ENCODE measurements at places on chromosomes 11 and 22.
A peak's percentile ranks its signal among the peaks of the same experiment; 100 is the strongest.

DNA sequence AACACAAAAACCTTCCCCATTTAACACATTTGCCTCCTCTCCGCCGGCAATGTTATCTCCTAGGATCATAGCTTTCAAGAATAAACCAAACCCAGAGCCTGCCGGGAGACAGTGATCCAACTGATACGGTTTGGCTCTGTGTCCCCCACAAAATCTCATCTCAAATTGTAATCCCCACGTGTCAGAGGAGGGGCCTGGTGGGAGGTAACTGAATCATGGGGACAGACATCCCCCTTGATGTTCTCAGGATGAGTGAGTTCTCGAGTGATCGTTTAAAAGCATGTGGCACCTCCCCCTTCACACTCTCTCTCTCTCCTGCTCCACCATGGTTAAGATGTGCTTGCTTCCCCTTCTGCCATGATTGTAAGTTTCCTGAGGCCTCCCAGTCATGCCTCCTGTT is 33.3 kb downstream of the RBFOX2 start:
- DNase-seq, result peak; percentile 73

GRCh38 chr11:79783833-79784232 is 343.0 kb upstream of the TENM4 start:
- no peak for DNase-seq

- no peak for DNase-seq
Observed at GRCh38 chr11:64553554-64554201, 37.3 kb upstream of the SLC22A12 start.

DNA sequence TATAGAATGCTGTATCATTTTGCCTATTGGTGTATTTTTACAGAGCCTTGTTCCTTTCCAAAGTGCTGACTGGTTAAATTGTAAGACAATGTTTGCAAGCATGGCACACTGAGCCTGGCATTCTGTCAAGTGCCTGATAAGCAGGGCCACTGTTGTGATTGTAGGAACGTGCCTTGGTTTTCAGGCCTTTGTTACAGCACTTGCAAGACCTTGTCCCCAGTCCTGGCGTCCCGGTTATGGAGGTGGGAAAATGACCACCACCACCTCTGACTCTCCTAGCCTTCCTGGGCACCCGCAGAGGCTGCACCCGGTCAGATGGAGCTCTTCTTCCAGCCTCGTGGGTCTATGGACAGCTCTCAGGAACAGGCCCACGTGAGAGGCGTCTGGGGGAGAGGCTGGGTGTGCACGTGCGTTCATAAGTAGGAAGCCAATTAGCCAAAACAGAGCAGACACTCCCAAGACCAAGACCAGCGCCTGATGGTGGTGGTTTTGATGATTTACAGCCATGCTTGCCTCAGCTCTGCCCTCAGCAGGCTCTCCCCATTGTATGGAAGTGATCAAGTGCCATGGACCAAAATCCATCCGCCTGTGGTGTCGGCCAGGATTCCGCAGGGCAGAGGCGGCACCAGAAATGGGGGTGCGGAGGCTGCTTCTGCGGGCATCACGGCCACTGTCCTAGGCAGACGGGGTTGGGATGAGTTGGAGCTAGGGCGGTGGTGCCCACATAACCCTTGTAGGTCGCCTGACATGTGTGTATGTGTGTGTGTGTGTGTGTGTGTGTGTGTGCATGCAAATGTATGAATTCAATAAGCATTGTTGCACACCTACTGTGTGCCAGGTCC is 89.8 kb downstream of the RTL6 start:
- DNase-seq, result no peak

DNA sequence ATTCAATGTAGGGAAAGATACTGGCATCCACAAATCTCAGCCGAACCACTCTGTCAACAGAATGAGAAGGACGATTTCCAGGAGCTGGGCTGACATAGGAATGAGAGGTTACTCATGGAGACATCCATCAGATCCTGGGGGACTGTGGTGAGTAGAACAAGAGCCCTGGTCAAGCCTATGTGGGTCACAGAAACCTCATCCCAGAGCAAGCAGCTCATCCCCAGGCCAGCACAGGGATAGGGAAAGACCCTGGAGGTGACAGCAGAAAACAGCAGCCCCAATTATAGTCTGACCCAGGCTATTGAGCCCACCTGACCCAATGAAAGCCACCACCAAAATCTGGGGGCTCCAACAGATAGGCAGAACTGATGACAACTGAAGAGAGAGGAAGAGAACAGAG is 128.0 kb upstream of the SERPIND1 start:
- no peak for DNase-seq

DNA sequence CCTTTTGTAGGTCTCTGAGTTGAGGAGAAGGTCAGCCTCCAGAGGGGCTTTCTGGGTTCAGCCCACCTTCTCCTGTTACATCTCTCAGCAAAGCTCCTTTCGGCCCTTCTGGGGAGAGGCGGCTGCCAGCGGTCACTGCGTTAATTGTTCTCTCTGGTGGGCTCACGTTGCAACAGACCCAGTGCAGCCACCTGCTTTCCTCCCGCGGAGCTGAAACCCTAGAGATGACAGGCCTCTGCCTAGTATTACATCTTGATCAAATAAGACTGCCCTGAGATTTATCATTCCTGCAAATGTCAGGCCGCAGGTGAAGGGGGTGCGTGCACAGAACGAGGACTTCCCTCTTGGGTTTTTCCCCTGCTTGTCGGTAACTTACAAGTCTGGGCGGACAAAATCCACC is 43.2 kb upstream of the CREB3L1 start:
- DNase-seq, result no peak

DNA sequence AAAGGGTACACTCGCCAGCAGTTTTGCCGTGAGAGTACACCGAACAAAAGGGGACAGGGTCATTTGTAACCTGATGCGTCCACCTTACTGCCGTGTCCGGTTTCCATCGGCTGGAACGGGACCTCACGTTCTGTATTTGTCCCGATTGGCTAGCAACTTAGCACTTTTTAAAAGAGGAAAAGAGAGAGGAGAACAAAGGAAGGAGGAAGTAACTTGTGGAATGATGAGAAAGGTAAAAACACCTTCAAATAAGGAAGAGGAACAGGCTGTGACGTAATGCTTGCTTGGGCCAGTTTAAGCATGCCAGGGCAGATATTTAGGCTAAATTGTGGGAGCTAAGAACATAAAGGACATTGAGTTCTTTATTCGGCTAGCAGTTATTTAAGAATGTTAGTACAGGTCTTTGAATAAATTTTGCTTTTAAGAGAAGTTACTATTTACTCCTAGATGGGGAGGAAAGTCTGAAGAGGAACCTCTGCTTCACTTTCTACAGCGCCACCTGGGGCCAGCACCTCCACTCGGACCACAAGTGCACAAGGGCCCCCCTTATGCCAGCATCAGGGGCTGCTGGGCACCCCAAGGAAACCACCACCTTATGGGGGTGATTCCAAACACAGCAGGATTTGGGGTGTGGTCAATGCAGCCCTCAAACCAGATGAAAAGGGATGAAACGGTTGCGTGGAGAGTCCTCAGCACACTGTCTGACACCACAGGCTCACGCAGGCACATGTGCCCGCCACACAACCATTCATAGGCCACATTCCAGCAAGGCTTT is 5.8 kb downstream of the ARSA start:
- DNase-seq, result no peak

- no peak for DNase-seq
Observed at GRCh38 chr11:68383976-68384501, 71.6 kb downstream of the LRP5 start.

GRCh38 chr11:45024846-45025588 is 74.3 kb upstream of the TP53I11 start:
- DNase-seq, result no peak

DNA sequence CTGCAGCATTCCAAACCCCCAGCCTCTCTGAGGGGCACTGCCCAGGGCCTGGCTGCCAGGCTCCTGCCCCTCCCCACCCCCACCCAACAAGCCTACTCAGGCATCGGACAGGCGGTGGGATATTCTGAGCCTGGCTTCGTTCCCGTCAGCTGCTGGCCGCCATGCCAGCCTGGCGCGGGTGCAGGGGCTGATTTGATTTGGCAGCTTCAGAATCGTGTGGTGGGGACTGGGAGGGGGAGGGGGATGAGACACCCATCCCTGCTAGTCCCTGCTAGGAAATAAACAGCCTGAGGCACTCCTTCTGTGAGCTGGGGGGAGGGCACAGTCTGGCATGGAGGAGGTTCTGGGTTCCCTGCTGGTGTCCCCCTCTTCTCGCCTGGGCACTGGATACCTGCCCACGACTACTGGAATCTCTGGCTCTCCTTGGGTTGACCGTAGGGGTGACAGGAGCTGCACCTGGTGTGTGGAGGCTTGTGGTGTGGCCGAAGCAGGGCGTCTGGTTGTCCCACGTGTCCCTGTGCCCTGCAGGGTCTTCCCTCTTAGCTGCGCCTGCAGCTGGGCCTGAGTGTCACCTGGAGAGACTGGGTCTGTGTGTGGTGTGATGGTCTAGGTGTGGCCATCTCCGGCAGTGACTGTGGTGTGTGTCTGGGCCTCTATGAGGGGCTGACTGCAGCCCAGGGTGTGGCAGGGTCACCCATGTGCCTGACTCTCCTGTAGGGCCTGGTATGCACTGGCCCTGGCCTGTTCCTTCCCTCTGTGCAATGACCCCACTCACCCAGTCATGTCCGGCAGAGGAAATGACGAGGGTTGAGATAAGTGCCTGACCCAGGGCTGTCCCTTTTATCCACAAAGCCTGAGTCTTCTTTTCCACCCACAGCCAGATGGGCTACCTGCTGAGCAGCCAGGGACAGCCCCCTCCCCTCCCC is 42.2 kb downstream of the PDE2A start:
- DNase-seq, result no peak

DNA sequence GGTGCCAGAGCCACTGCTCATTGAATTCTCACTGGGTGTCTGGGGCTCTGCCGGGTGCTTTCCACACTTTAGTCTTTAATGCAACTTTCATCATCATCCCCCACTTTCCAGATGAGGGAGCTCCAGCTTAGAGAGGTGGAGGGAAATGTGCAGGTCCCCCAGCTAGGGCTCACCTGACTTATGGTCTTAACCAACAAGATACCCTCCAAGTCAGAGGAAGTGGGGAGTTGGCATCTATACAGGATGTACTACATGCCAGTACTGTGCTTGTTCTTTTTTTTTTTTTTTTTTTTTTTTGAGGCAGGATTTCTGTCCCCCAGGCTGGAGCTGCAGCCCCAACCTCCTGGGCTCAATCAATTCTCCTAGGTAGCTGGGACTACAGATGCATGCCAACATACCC is 26.3 kb downstream of the C22orf42 start:
- no peak for DNase-seq

DNA sequence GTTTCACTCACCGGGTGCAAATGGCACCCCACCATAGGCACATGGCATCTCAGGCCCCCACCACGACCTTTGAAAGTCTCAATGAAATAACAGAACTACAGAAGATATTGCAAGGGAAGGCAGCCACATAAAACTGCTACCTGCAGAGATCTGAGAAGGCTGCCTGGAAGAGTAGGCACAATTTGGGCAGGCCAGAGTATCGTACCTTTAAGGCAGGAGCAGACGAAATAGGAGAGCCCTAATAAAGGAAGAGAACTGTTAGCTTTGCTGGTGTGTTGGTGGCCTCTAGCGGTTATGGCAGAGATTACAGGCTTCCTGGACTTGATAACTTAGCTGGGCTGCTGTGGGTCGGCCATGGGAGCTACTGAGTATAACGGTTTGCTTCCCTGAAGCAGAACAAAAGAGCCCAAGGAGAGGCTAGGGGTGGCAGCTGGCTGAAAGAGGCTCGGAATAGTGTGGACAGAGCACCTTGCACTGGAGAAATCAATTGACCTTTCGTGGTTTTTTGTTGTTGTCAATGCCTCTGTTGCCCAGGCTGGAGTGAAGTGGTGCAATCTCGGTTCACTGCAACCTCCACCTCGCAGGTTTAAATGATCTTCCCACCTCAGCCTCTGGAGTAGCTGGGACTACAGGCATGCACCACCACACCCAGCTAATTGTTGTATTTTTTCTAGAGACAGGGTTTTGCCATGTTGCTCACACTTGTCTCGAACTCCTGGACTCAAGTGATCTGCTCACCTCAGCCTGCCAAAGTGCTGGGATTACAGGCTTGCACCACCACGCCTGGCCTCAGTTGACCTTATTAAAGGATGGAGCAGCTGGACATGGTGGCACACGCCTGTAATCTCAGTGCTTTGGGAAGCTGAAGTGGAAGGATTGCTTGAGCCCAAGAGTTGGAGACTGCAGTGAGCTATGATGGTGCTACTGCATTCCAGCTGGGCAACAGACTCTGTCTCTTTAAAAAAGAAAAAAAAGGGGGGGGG is 4.8 kb downstream of the SDF2L1 start:
- DNase-seq, result no peak

DNA sequence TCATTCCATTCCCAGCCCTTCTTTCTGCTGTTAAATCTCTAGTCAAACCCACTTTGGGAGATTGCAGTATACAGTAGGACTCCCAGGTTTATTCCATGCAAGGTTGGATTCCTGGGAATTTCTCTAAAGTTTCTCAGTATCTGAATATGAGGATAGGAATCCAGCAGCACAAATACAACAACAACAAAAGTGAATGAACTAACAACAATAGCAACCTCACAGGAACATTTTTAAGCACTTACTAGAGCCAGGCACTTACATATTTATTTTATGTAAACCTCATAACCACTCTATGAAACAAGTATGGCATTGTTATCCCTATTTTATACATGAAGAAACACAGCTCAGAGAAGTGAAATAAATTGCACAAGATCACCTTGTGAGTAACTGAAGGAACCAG is 1.9 kb downstream of the MMP7 start:
- no peak for DNase-seq

DNA sequence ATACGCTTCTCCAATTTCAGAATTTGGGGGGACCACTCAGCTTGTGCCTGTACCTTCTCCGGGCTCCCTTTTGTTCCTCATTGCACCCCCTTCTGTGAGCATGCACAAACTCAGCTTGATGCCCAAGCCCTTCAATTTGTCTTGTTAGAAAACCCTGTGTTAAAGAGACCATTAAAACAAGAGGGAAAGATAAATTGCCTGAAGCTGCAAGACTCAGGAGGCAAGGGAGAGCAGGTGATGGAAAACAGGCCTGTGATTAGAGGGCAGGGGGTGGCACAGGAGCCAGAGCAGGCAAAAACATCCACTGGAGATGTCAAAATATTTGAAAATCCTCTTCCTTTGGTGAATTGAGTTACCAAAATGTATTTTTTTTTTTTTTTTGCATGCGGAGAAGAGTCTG is 121.7 kb downstream of the MIAT start:
- DNase-seq, result no peak

GRCh38 chr22:46036558-46037408 is 59.8 kb upstream of the WNT7B start:
- no peak for DNase-seq

- DNase-seq, result no peak
Observed at GRCh38 chr11:83948200-83948599, 662.0 kb upstream of the CCDC90B start.

GRCh38 chr22:37284126-37284804 is 2.0 kb downstream of the CYTH4 start:
- DNase-seq, result no peak

GRCh38 chr22:26565181-26565580 is 24.8 kb downstream of the TPST2 start:
- no peak for DNase-seq

- DNase-seq, result no peak
Observed at GRCh38 chr11:82556210-82556609, 177.5 kb downstream of the FAM181B start.

DNA sequence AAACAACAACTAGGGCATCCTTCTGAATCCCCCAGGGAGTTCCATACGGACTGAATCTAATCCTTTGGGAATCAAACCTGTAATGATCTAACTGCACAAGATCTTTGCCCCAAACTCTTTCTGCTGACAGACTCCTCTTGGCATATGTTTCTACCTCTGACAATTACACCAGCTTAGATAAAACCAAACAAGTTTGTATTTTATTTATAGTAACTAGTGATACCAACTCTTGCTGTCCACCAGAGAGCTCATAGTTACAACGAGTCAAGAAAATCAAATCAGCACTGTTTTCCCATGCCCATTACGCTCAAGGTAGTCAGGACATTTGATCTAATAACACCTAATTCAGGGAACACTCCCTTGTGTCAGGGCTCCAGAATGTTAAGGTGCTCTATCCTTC is 972.0 kb downstream of the NTM start:
- DNase-seq, result no peak

Measured in urinary bladder (tissue), 4 donors.